Skeletal muscle cell (primary cell): ENCODE measurements at places on chromosomes 7 and 10.
A peak's percentile ranks its signal among the peaks of the same experiment; 100 is the strongest.

DNA sequence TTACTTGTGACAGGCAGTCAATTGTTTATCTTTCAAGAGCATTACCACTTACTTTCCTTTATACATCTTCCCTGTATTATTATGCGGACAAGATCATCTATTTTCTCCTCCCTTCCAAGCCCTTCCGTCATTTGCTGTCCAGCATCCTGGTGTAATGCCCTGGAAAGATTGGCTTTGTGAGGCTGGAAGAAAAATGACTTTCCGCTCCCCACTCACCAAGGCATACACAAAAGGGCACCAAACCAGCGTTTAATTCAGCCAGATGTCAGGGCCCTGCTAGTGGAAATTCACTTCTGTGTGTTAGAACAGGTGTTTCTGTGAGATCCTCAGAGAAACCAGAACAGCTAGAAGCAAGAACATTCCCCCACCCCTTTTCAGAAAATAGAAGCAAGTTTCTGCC is 128.1 kb upstream of the NANOS1 start:
- no peak for DNase-seq

GRCh38 chr10:119330342-119330741 is 123.0 kb downstream of the GRK5 start:
- DNase-seq: no peak

DNA sequence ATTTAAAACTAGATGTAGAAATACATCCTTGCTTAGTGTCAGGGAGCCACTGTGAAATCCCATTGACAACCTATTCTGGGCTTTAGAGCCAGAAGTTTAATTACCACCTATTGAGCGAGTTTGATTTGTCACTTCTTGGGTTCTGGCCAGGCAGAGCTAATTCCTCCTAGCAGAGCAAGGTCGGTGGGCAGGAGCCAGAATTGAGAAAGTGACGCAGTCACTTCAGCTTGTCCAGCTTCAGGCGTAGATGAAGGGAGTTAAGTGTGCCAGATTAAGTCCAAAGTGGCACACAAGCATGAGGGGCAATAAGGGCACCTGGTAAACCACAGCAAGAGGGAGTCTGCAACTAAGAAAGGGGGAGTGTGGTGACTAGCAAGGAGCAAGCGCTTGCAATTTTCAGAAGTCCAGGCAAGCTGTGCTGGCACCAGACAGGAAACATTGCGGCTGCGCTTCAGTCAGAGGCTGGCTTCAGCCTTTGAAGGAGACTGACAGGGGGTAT is 119.4 kb downstream of the ST7 start:
- peak; percentile 45 for DNase-seq

GRCh38 chr10:53382543-53382942 is 610.0 kb upstream of the MBL2 start:
- DNase-seq: no peak

- DNase-seq: no peak
Observed at GRCh38 chr10:82089327-82089726, 214.3 kb downstream of the NRG3 start.

DNA sequence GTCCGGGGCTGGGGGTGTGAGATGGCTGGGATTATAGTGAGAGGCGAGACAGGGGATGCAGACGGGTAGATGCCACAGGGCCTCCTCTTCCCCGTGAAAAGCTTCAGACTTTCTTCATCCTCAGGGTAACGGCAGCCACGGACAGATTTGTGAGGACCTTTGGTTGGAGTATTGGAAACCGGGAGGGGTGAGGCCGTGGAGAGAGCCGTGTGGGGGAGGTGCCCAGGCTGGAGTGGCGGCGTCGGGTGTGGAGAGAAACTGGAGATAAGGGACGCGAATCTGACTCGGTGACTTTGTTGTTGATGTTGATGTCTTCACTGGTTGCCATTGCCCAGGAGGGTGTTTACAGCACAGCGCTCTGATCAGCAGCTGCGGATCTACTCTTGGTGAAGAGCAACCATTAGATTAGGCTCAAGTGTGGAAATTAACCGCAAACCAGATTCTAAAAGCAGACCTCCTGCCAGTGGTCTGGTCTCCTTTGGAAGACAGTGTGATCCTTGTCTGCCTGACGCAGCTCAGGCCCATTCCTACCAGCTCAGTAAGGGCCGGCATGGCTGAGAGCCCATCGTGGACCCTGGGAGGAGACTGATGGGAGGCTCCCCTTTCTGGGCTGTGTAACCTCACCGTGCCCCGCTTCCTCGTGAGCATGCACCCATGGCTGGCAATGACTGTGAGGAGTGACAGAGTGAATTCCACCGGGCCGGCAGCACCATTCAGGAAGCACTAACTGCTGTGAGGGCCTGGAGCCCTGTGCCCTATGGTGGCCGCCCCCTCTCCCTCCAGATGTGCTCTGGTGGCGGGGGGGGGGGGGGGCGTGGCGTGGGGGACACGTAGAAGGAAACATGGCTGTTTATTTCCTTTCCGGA is 90.3 kb downstream of the INPP5A start:
- DNase-seq: peak; percentile 19

DNA sequence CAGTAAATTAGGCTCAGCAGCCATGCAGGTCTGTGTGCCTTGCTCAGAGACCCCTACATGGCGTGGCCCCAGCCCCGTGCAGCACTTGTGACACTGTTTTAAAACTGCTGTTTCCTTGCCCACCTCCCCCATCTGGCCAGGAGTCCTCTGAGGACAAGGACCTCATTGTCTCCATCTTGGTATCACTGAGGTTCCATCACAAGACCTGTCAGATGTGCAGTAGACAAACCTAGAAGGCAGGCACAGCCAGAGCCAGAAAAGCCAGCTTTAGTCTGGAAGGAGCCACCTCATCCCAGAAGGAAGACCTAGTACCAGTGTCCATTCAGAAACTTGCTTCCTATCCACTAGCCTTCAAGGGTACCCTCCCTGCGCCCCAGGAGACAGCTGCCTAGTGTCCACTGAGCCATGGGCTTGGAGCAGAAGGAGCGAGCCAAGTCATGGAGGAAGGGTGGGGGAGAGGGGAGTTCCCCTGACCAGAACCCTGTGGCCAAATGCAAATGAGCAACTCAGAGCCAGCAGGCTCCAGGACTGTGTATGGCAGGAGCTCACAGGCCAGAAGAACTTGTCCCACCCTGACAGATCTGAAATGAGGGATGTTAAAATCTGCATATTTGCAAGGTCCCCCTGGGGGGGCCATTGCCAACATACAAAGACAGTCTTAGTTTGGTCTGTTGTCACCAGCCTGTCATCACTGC is 176.1 kb downstream of the SH3PXD2A start:
- DNase-seq: no peak

DNA sequence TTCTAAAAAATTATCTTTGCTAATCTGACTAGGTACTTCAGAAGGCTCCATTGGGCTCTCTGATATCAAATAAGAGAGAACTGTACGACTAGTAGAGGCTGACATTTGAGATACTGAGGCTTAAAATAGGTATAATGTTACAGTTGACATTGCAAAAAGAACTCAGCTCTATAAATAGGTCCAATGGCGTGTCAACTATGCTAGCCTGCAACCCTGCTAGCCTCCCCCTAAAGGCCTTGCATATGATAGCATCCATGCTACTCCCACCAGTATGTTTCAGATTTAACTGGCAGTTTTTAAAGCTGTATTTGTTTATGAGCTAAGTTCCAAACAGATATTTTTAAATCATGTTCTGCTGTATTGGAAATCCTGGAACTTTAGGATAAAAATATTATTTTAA is at the start of gene PPP1R3A:
PPP1R3A (minus strand) TSS at position 64 of the 400 bp plus-strand sequence; CDS start at position 51, 13 bp downstream.
- DNase-seq: no peak

DNA sequence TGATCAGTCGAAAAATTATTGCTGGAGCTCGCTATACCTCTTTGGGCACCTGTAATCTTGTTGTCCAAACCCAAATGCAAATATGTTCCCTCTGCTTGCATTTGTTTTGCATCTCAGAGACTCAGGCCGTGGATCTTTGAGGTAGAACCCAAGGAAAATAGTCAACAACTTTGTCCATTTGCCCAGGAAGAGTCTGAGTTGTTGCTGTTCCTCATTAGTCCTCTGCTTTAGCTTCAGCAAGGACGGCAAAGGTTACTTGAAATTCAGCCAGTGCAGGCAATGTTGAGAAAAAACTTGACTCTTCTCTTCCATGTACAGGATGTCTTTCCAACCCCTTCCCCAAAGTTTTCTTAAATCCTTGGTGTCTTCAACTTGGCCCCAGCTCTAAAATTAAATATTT is 45.8 kb downstream of the PDK4 start:
- DNase-seq: no peak

- DNase-seq: no peak
Observed at GRCh38 chr10:103811463-103811862, 43.9 kb downstream of the SH3PXD2A start.

- DNase-seq: no peak
Observed at GRCh38 chr10:2300231-2300630, 562.9 kb upstream of the ADARB2 start.

GRCh38 chr10:130493446-130494145 is 357.4 kb downstream of the GLRX3 start:
- DNase-seq: no peak

GRCh38 chr10:3995302-3996210 is 210.5 kb upstream of the KLF6 start:
- peak; percentile 59 for DNase-seq

DNA sequence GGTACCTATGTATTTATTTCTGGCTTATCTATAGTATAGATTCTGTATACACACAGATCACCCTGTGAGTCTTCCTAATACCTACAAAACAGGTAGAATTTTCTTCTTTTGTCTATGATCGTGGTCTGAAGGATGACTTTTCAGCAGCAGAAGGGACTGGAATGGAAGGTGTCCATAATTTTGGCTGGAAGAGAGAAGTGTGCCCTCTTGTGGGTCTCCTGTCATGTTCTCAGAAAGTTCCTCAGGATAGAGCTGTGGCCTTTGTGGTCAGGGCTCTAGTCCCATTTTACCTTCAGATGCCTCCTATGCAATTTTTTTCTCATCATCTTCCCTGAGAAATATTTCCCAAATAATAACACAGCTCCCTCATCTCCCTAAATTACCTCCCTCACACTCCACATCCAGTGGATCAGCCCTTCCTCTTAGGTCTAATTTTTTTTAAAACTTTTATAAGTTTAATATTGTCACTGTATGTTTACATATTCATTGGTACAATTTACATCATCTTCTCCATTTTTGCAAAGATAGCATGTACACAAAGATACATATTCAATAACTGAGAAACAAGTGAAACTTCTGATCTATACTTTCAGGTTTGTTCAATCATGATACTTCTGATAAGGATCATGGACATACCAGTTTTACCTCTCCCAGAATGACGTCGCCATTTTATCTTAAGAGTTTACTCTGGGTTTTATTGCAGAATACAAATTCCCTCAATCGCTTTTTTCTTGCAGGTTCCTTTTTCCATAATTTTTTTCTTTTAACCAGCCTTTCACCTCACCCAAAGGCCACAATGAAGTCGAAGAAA is 112.7 kb downstream of the REEP3 start:
- DNase-seq: no peak

DNA sequence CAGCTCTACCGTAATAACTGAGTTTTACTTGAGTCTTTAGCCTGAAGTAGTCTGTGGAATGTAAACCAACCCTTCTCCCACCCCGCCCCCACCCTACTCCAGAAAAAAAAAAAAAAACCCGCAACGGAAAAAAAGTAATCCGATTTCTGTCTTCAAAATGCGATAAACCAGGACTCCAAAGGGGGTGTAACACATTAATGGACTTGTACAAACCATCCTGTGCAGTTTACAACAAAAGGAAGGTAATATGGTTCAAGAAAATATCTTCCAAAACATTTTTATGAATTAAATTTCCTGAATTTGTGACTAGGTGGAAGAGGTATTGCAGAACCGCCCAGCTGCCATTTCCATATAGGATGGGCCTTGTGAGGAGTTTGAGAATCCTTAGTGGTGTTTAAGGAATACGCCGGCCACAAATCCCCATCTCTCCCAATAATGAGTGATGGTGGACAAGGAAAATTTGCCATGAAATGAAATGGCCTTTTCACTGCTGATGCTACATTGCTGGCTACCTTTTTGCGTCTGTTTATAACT is 10.6 kb downstream of the SKIDA1 start:
- no peak for DNase-seq

GRCh38 chr10:109205929-109206585 is 717.3 kb downstream of the XPNPEP1 start:
- DNase-seq: peak; percentile 84

DNA sequence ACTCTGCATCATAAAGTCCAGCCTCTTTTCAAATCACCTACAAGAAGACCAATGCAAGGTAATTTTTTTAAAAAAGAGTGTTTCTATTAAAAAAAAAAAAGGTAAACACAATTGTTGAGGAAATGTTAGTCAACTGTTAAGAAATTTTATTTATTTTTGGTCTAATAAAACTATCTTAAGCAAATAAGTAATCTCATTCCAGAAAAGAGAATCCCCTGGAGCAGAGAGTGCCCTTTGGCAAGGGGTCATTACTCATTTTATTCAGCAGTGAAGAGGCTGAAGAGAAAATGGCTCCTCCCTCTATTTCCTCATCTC is 63.4 kb upstream of the GSDME start:
- no peak for DNase-seq

DNA sequence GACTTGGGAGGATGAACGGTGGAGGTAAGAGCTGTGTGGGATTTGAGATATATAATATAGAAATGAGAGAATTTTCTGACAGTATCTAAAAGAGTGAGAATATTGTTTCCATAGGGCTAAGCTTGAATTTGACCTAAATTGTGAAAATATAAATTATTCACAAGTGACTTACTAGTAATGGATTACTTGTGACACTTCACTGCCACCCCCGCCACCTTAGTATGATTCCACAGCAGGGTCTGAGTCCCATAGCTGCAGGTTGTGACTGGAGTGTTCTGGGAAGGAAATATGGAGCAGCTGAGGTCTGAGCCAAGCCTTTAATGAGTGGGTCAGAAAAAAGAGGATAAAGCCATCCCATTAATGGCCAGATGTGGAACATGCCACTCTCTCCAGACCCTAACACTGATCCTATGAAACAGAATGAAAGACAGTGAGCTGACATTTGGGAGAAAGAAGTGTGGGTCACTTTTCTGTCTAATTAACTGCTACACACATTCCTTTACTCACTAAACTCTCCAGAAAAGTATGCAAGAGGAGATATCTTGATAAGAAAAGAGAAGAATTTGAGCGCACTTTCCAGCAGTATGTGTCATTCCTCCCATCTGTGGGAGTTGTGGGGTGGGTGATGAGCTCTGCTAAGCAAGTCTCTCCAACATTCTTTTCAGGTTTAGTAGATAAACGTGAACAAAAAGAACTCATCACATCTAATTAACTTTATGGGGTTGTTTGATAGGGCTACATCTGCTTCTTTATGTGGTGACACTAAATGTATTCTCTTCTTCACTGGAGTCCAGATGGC is 1193.4 kb downstream of the SORCS3 start:
- no peak for DNase-seq

- no peak for DNase-seq
Observed at GRCh38 chr7:143223784-143224183, 1.9 kb downstream of the TAS2R40 start.

DNA sequence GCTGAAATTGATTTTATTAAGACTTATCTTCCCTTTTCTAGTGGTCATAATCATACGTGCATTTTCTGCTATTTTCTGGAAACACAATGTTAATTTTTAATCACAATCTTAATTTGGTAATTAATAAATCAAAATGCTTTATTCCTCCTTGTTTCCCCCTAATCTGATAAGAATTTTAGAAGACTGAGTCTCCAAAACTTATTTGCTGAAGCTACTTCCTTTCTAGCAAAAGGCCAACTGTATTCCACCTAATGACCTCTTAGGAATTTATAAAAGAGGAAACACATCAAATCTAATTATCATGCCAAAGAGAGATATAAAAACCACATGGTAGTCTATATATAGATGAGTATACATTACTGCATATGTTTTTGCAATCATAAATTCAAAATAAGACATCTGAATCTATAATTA is 140.6 kb downstream of the GNAI1 start:
- no peak for DNase-seq

- DNase-seq: no peak
Observed at GRCh38 chr10:77310288-77310840, 327.2 kb downstream of the KCNMA1 start.

- DNase-seq: no peak
Observed at GRCh38 chr10:114195079-114195478, 15.9 kb downstream of the TDRD1 start.
